ENCODE measurements at places on chromosomes 1 and 21. TPM values are rescaled to one million over a fixed set of nuclear protein-coding genes. Genes with fewer than 3 reads are reported as not detected.

DNA sequence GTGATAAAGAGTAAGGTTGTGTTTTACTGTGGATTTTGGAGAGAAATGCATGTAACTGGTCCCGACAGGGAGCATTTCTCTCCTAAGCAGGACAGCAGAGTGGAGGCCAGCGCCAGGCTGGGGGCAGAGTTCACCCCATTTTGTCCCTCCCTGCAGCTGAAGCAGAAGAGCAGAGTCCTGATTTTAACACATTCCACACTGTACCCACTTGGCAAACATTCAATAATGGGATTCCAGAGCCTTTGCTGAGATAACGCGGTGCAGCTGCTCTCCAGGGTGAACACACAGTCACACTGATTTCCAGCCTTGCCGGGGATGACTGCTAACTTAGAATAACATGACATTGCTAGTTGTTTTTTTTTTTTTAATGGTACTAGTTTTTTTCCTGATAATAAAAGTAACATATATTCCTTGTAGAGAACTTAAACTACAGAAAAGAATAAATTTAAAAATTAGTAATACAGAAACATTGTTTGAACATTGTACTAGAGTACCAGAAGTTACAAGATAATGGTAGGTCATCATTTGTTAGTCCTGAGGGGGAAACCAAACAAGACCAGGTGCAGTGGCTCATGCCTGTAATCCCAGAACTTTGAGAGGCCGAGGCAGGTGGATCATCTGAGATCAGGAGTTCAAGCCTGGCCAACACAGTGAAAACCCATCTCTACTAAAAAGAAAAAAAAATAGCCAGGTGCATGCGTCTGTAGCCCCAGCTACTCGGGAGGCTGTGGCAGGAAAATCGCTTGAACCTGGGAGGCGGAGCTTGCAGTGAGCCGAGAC is 77.2 kb downstream of the SCCPDH start:
- DNase-seq, result no peak

DNA sequence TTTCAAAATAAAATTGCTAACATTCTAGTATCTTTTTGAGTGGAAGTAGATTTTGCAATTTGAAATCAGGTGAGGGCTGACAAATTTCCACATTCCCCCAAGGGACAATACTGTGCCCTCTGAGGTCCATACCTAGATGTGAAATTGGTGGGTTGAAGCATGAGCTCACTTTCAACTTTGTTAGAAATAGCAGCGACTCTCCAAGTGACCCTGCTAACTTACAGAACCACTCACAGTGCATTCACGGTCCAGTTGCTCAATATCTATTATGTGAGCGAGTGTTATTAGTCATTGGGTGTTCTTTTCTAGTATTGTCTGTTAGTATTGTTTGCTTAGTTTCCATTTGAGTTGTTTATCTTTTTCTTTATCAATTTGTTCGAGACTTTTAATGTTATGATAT is 53.6 kb upstream of the ASB17 start:
- DNase-seq, result no peak

ALG14 gene
- 2.9 TPM for total RNA-seq

SPRR1A gene
- total RNA-seq, result not detected

GRCh38 chr1:89065079-89065868 is at the start of gene GBP1:
Gene GBP1 (minus strand): TSS chr1:89065208. CDS start chr1:89063234, 1,974 bp downstream.
- no peak for DNase-seq

DNA sequence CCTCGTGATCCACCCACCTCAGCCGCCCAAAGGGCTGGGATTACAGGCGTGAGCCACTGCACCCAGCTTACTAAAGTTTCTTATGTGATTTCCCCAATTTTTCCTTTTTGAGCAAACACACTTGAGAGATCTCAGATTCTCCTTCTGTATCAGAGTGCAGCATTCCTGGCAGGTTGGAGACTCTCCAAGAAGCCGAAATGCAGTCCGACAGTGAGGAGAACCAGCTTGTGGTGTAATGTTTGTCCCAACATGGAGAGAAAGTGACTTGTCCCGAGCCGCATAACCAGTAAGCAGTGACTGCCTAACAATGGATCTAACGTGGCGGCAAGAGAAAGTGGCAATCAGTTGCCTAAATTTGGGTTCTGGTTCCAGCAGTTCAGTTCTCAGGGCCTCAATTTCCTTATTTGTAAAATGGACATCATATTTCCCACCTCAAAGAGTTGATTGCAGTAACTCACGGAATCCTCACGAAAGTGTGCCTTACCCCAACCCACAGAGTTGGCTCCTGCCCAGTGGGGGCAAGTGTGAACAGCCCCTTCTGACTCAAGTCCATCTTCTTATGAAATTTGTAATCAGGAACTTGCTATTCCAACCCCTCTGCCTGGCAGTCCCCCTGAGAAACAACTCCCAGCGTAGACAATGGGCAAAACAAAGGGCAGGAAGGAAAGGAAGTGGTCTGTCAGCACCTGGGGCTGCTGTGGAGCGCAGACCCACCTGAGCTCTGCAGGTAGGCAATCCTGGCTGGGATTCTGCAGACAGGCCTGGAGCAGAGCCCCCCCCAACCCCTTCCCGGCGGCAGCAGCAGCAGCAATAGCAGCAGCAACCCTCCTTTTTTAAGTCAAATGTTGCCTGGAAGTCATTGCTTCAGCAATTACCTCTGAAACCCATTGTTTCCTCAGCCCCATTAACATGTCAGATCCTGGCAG is 223.6 kb upstream of the POU3F1 start:
- DNase-seq, result no peak

DNA sequence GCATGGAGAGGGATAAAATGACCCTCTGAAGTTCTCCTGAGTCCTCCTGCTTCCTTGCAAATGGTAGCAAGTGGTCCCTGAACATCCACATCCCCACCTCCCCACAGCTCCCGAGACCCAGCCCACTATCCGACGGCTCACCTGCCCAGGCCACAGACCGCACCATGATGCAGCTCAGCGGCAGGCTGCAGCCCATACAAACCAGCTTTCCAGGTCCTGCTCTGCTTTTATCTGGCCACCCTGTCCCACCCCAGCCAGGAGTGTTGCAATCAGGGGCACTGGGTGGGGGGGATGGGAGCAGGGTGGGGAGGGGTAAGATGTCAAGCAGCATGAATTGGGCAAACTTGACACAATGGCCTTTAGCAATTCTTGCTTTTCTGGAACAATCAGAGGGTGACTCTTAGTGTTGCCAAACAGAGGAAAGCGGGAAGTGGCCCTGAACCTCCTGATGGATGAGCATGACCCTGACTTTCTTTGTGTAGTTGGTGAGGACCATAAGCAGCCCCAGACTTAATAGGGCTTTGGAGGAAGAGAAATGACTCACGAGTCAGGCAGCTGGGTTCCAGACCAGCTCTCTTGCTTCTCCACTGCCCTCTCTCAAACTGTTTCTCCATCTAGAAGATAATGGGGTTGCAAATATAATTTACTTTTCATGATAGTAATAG is at the start of gene CHIT1:
CHIT1 (minus strand) TSS at position 203 of the 665 bp plus-strand sequence; CDS start at position 166, 37 bp downstream.
- DNase-seq, result no peak

DNA sequence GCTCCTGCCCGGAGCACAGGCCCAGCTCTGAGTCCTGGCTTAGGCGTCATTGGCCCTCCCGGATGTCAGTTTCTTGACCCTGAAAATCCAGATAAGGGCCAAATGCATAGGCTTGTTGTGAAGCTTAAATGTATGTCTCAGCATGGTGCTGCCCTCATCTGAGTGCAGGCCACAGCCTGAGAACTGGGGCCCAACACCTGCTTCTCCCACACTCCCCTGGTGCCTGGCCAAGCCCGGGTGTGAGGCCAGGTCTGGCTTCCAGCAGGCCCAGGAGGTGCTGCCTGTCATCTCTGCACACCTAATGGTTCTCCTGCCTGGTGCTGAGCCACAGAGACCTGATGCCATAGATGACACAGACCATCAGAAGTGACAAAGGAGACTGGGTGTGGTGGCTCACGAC is 14.0 kb downstream of the MX2 start:
- DNase-seq, result no peak

DNA sequence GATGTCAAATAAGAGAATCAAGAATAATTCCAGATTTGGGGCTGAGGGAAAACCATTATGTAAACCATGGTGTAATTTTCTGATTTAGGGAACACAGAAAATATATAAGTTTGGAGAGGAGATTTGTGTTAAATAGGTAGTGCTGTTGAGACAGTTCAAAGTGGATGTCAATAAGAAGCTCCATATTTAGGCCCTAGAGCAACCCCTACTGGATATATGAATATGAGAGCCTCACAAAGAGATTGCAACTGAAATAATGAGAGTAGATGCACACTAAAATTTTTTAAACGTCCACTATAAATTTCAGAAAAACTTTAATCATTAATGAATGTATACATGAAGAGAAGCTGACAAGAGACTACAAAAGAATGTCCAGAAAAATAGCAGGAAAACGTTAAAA is 1447.8 kb upstream of the PRMT6 start:
- DNase-seq, result no peak

GRCh38 chr1:156241311-156241811 is 623 bp upstream of the BGLAP start:
- DNase-seq, result no peak

GRCh38 chr1:1683104-1683905 is 9.3 kb downstream of the SLC35E2B start:
- DNase-seq, result no peak

DNA sequence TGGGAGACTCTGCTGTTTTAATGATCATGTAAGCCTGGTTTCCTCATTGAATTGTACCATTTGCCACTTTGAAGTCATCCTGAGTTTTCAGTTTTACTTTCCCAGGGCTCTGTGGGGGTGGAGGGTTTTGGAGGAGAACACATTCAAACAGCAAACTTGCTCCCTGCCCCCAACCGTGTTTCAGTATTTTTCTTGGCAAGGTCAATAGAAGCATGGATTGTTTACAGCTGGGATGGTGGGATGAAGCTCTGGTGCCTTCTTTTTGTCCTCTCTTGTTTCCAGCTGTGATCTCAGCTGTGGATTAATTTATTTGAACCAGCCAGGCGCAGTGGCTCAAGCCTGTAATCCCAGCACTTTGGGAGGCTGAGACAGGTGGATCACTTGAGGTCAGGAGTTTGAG is 54.3 kb upstream of the SERBP1 start:
- DNase-seq, result peak; percentile 8

SDCCAG8 gene
- 22.6 TPM for total RNA-seq

PGLYRP3 gene
- not detected for total RNA-seq

GRCh38 chr1:209630383-209631225 is 21.6 kb downstream of the LAMB3 start:
- DNase-seq, result no peak

COL11A1 gene
- not detected for total RNA-seq

DNA sequence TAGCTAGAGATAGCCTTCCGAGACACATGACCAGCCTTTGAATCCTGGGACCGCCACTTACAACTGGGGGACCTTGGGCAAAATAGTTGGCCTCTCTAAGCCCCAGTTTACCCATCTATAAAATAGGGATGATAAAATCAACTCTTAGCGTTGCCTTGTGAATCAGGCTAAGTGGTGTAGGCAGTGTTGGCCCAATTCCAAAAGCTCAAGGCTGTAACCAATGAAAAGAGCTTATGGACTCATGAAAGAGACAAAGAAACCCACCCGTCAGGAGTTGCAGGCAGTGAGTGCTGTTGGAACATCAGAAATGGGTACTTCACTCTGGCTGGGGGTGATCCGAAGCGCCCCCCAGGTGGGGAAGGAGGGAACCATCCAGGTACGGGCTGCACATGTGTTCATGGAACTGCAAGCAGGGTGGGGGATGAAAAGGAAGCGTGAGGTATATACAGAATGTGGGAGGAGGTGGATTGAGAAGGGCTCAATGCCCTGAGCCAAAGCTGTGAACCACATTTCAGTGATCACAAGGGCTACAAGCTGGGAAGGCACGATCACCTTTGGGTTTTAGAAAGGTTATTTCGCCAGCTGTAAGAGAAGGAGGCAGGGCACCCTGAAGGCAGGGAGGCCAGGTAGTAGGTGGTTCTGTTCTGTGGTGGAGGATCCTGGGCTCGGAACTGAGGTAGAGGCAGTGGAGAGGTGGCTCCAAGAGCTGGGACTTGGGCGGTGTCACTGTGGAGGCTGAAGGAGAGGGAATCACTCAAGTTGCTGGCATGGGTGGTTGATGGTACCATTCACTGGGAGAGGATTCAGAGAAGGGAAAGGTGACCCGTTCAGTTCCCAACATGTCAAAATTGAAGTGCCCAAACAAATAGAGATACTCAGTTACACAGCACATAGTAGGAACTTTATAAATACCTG is 11.4 kb upstream of the KIAA1614 start:
- no peak for DNase-seq

RGS13 gene
- not detected for total RNA-seq

DNA sequence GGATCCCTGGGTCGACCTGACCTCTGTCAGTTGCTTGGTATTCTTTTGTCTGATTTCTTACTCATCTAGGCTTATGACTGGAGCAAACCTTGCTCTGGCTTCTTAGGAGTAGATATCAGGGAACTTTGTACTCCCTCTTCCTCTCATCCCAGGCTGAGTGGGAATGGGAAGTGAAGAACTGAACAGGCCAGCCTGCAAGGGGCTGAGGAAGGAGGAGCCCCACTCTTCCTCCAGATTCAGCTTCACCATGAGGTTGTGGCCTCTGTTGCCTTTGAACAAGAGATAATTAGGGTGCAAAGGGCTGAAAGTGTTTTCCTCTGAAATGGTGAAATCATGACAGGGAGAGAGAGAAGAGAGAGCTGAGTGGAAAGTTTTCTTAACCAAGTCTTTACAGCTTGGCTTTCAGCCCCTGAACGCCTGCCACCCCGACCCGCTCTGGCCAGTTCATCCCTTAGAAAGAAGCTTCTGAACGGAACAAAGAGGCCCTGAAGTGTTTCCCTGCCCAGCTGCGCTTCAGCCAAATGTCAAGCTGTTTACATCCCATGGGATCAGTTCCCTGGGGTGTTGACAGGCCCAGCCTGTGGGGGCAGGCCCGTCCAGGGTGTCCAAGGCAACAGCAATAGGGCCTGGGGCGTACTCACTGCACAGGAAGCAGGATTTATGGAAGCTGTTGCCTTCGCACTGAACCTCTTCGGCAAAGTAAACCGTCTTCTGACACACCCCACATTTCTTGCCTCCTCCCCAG is 11.2 kb downstream of the CSRP1 start:
- no peak for DNase-seq

DNA sequence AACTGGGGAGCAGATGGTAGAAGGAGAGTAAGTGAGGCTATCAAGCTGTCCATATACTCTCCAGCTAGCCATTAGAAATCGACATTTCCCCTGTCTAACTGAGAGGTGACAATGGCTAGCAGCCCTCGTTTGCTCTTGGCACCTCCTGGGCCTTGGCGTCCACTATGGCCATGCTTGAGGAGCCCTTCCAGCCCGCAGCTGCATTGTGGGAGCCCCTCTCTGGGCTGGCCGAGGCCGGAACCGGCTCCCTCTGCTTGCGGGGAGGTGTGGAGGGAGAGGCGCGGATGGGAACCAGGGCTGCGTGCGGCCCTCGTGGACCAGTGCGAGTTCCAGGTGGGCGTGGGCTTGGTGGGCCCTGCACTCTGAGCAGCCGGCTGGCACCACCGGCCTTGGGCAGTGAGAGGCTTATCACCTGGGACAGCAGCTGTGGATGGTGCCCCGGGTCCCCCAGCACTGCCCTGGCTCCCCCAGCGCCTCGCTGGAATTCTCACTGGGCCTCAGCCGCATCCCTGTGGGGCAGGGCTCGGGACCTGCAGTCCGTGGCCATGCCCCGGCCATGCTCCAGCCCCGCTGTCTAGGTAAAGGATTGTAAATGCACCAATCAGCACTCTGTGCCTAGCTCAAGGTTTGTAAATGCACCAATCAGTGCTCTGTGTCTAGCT is 56.2 kb upstream of the PARP1 start:
- DNase-seq, result no peak

Data from activated CD8-positive, alpha-beta T cell treated with anti-CD3 and anti-CD28 coated beads for 36 hours (primary cell).